MCF 10A (cell line): ENCODE measurements at places on chromosomes 1 and 21.

DNA sequence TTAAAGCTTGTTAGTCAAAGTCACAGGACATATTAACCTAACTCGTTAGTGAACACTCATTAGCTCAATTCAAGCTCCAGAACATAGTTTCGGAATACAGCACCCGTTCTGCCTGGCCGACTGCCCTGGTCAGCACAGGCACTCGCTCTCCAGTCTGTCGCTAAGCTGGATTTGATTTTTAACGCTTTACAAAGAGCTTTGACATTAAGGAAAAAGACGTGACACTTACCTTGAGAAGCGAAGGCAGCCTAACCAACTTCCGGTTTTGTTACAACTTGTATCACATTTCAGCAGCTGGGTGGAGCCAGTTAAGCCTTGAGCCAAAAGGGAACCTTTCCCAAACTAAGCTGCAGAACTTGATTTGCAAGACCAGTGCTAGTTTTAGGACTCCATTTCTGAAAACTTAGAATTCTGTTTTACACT lies at the start of gene FRRS1:
TSS of gene FRRS1 (minus strand) at position 258 of the 423 bp plus-strand sequence. CDS start 17,867 bp downstream, outside the sequence.
- peak within 1 kb of the TSS; percentile 98 for H3K27ac ChIP-seq
- DNase-seq: peak; percentile 87
- H3K27me3 ChIP-seq: no peaks in the 10 kb centered on the region
- H3K36me3 ChIP-seq: no peaks in the 10 kb centered on the region

- H3K27ac ChIP-seq: no peak overlapping the region
- H3K4me1 ChIP-seq: no peaks in the 10 kb centered on the region
- no peaks in the 10 kb centered on the region for H3K27me3 ChIP-seq
- no peak for DNase-seq
Measured at GRCh38 chr1:197813741-197814140, 38.5 kb upstream of the DENND1B start.

- no peaks in the 10 kb centered on the region for H3K36me3 ChIP-seq
Measured at GRCh38 chr1:162206749-162207635, 137.5 kb downstream of the NOS1AP start.

GRCh38 chr1:155979597-155980343 lies 1.4 kb upstream of the ARHGEF2 start:
- H3K27ac ChIP-seq: peak overlapping the region; percentile 90
- H3K36me3 ChIP-seq: peaks cover 20% of the 10 kb centered on the region
- peaks cover 87% of the 10 kb centered on the region for H3K4me1 ChIP-seq
- DNase-seq: peak; percentile 83

DNA sequence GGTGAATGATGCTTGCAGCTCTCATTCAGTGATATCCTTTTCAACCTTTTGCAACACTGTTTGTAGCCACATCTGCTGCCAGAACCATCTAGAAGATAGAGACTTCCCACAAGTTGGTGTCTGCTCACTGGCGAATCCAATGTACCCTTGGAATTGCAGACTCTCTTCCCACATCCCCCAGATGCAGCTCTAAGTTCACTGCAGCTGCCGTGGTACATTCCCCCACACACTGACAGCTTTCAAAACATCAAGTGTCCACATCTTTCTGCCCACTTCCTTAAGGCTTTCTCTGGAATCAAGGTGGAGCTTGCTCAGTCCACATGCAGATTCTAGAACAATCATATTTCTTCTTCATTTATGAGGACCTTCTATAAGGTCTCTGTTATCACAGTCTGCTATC lies 99.2 kb downstream of the PLPPR4 start:
- no peaks in the 10 kb centered on the region for H3K27me3 ChIP-seq
- DNase-seq: no peak
- no peak overlapping the region for H3K27ac ChIP-seq
- peaks cover 9% of the 10 kb centered on the region for H3K4me1 ChIP-seq

DNA sequence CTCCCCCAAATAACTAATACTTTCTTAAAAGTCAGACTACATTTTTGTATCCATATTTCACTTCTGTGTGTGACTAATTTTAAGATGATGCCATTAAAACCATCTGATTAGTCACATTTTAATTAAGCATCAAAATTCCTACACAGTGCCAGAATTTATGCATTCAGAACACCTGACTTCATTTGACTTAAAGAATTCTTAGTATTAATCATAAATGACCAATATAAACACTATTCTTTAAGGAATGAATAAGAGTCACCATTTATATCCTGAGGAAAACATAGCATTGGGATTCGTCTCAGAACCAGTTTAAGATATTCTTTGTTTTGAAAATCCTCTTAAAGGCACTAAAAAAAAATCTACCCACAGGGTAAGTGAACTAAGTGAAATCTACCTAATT lies 37.0 kb downstream of the TM2D1 start:
- peaks cover 7% of the 10 kb centered on the region for H3K4me1 ChIP-seq
- no peaks in the 10 kb centered on the region for H3K27me3 ChIP-seq
- no peak overlapping the region for H3K27ac ChIP-seq
- H3K36me3 ChIP-seq: peaks cover 26% of the 10 kb centered on the region
- no peak overlapping the region for H3K4me3 ChIP-seq
- no peak for DNase-seq
